ENCODE measurements at places on chromosomes 5 and 9. TPM values are rescaled to one million over a fixed set of nuclear protein-coding genes. Genes with fewer than 3 reads are reported as not detected.

- no peaks in the 10 kb centered on the region for H3K27me3 ChIP-seq
- DNase-seq, result peak; percentile 60
- no peaks in the 10 kb centered on the region for H3K36me3 ChIP-seq
- peak overlapping the region; percentile 80 for H3K27ac ChIP-seq
- H3K4me1 ChIP-seq, result peaks cover 33% of the 10 kb centered on the region
- no peak overlapping the region for H3K4me3 ChIP-seq
Measured at GRCh38 chr9:124267271-124267807, 9.6 kb downstream of the NEK6 start.

DNA sequence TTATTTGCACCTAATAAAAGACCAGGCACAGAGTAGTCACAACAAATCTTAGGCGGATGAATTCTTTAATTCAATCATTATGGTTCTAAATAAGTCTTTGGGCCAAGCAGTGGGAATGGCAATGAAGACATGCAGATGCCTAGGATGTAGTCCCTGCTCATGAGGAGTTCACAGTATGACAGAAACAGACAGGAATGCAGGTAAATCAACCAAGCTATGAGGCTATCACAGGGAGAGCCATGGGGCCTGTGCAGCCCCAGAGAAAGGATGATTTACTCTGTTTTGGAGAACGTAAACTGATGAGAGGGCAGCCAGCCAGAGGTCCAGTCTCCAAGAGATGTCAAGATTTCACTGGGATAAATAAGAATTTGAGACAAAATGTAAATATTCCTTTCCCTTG, 129.4 kb downstream of the TRIM32 start:
- H3K27me3 ChIP-seq, result no peaks in the 10 kb centered on the region
- H3K4me3 ChIP-seq, result no peak overlapping the region
- H3K4me1 ChIP-seq, result no peaks in the 10 kb centered on the region
- DNase-seq, result no peak

- H3K27ac ChIP-seq, result no peak overlapping the region
- no peaks in the 10 kb centered on the region for H3K27me3 ChIP-seq
- peaks cover 84% of the 10 kb centered on the region for H3K36me3 ChIP-seq
- DNase-seq, result no peak
- H3K4me3 ChIP-seq, result no peak overlapping the region
Measured at GRCh38 chr9:89345476-89345875, 27.2 kb downstream of the SECISBP2 start.

- H3K4me3 ChIP-seq, result no peak overlapping the region
- no peak overlapping the region for H3K27ac ChIP-seq
- no peaks in the 10 kb centered on the region for H3K36me3 ChIP-seq
- DNase-seq, result no peak
Measured at GRCh38 chr5:168152660-168153059, 138.8 kb upstream of the WWC1 start.

DNA sequence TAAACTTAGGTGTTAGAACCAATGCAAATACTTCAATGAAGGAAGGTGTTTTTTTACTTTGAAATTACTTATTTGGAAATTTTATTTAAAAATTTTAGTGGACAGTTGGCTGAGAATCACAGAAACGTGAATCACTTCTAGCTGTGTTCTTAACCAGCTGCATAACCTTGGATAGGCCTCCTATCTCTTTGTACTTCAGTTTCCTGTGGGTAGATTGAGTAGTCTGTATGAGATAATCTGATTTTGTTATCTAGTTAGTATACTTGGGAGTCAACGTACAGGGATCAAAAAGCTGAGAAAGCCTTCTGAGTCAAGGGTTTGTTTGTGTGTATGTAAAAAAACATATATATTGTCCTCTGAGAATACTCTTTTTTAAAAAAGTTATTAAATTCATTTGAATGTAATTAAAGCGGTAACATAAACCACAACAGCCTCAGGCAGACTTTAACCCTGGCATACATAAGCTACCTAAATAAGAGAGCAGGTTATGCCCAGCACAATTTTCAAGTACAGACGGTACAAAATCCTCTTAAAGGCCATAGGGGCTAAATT, 38.1 kb upstream of the ZCCHC7 start:
- no peak for DNase-seq
- no peaks in the 10 kb centered on the region for H3K4me1 ChIP-seq
- H3K36me3 ChIP-seq, result peaks cover 12% of the 10 kb centered on the region
- no peaks in the 10 kb centered on the region for H3K27me3 ChIP-seq
- no peak overlapping the region for H3K4me3 ChIP-seq

DNA sequence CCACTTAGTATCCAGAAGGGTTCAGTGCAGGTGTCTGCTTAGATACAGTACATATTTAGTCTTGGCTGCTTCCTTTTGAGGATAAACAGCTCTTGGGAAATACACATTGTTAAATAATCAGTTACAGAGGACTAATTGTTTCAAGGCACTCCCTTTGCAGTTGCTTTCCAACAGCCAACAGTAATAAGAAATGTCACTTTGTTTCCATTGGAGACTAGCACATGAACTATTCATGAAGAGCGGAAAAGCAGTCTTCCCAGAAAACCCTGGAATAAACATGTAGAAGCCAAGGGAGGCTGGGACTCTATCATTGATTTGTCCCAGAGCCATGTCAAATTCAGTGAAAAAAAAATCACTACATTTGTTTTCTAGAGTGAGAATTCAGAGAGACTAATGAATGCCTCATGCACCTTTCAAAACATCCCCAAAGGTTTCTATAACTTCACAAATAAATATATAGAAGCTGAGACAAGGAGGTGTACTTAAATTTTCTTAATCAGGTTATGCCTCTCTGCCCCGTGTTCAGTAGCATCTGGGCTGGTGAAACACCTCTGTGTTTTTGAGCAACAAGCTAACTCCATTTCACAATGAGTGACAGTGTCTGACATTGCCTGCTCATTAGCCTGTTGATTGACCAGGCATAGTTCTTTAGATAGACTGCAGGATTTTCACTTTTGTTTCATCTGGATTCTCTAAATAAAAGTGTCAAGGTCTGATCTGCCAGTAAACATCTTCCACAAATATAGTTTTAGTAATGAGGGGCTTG, 271.5 kb downstream of the ARRDC3 start:
- no peaks in the 10 kb centered on the region for H3K27me3 ChIP-seq
- no peak overlapping the region for H3K4me3 ChIP-seq
- no peak overlapping the region for H3K27ac ChIP-seq

- H3K27me3 ChIP-seq, result no peaks in the 10 kb centered on the region
- H3K27ac ChIP-seq, result no peak overlapping the region
- no peaks in the 10 kb centered on the region for H3K4me1 ChIP-seq
- H3K4me3 ChIP-seq, result no peak overlapping the region
- H3K36me3 ChIP-seq, result no peaks in the 10 kb centered on the region
Measured at GRCh38 chr5:145636371-145636770, 198.8 kb downstream of the PRELID2 start.

- no peak for DNase-seq
- H3K36me3 ChIP-seq, result no peaks in the 10 kb centered on the region
- no peaks in the 10 kb centered on the region for H3K27me3 ChIP-seq
- H3K4me1 ChIP-seq, result peaks cover 12% of the 10 kb centered on the region
- no peak overlapping the region for H3K4me3 ChIP-seq
Measured at GRCh38 chr5:10358999-10359398, 5.5 kb downstream of the MARCHF6 start.

DNA sequence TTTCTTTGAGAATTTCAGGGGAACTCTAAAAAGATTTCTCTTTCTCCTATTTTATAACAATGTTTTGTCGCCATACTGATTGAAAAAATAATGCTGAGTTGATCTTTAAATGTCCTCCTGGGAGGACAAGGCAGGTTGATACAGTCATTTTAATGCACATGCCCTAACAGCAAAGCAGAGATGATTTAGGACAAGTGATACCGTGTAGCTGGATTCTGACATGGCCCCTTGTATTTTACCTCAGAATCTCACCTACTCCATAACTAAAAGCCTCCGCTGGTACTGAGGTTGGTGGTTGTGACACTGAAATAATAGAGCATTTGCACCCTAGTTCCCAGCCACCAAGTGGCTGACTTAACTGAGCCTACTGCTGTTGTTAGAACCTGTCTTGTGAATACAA, 811 bp upstream of the LRRTM2 start:
- H3K27me3 ChIP-seq, result no peaks in the 10 kb centered on the region
- H3K27ac ChIP-seq, result no peak overlapping the region
- DNase-seq, result no peak
- H3K36me3 ChIP-seq, result no peaks in the 10 kb centered on the region

DNA sequence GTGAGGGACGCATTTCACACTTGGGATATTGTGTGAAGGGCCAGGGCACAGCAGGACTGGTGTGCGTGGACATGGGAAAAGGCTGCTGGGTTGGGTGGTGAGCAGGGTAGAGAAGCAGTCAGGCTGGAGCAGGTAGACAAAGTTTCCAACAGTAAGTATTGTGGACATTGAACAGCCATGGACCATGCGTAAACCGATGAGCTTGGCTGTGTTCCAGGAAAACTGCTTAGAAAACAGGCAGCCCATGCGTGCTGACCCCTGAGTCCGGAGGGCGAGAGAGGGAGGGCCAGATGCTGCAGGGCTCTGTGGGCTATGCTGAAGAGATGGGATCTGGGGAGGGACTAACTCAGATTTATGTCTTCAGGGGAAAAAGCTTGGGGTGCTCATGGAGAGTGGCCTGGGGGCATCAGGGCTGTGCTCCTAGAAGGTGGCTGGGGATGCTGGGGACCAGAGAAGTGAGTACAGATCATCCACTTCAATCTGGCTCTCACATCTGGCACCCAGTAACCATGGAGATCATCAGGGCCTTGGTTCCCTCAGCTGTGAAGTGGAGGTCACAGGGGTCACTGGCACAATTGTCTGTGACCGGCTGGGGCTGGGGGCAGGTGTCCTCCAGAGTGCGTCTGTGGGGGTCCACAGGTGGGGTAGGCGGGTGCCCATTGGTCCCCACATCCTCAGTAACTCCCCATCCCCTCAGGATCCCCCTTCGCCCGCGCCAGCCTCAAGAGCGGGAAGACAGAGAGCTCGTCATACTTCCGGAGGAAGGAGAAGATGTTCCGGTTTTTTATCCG, 93.3 kb downstream of the CACNA1B start:
- no peaks in the 10 kb centered on the region for H3K27me3 ChIP-seq
- H3K36me3 ChIP-seq, result no peaks in the 10 kb centered on the region
- no peak overlapping the region for H3K27ac ChIP-seq
- H3K4me3 ChIP-seq, result no peak overlapping the region

DNA sequence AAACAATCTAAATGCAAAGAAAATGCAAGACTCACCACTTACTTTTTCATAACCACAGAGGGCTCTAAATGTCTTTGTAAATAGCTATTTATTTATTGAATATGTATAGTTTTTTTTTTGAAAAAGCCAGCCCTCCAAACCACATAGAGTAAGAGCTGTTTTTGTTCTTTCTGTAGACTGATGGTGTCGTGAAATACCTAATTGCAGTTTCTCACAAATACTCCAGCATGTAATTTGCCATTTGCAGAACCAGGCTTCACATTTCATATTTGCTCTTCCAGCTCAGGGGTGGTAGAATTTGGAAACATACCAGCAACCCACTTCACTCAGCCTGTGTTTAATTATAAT, 159.8 kb downstream of the TMC1 start:
- H3K4me1 ChIP-seq, result no peaks in the 10 kb centered on the region
- no peak for DNase-seq
- H3K4me3 ChIP-seq, result no peak overlapping the region
- no peaks in the 10 kb centered on the region for H3K36me3 ChIP-seq
- H3K27ac ChIP-seq, result no peak overlapping the region

DNA sequence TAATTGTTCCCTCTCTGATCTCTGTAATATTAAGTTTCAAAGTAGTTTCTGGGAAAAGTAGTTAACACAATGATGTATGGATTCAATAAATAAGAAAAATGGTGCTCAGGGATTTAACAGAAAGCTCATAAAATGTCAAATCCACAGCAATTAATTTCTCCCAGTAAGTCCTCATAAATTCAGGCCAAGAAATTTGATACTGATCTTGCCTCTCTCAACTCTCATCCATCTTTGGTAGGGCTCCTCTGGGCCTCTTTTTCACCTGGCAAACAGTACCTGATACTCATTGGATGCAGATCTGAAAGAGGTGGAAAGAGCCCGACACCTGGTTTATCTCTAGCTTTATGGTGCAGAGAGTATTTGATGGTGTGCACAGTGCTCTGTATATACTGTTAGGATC, 106.1 kb downstream of the STK32A start:
- no peak overlapping the region for H3K4me3 ChIP-seq
- no peak overlapping the region for H3K27ac ChIP-seq
- H3K27me3 ChIP-seq, result no peaks in the 10 kb centered on the region
- no peaks in the 10 kb centered on the region for H3K36me3 ChIP-seq
- no peak for DNase-seq

DNA sequence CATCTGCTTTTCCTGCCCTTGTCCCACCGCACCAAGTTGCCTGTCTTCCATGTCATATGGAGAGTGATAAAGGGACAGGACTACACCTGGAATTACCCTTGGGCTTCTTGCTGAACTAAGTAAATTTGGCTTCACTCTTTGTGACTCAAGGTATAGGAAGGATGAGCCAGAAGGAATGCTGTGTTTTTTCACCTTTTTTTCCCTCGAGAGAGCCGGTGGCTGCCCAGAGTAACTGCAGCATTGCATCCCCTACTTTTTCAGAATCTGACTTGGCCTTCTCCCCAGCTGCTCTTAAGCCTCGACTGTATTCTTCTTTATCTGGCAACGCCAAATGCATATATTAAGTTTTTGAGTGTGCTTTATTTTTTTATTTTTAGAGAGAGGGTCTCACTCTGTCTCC, 38.4 kb downstream of the RCL1 start:
- no peak overlapping the region for H3K4me3 ChIP-seq
- DNase-seq, result no peak
- H3K4me1 ChIP-seq, result peaks cover 4% of the 10 kb centered on the region
- H3K36me3 ChIP-seq, result no peaks in the 10 kb centered on the region

DNA sequence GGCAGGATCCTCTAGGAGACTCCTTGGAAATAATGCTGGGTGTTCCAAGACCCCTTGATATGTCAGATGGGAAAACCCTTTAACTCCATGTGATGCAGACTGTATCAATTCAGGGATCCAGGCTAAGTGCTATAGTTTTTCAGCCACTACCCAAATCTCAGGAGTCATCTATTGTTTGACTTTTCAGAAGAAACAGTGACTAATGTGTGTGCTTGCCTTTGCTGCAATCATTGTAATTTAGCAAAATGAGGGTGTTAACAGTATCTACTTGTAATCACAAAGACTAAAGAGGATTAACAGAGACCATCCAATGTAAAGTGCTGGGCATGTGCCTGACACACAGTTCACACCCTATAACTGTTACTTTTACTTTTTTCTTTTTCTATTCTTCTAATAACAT, 309.6 kb upstream of the RFX3 start:
- no peaks in the 10 kb centered on the region for H3K27me3 ChIP-seq
- no peak overlapping the region for H3K4me3 ChIP-seq
- DNase-seq, result no peak
- no peaks in the 10 kb centered on the region for H3K4me1 ChIP-seq
- H3K36me3 ChIP-seq, result no peaks in the 10 kb centered on the region

DNA sequence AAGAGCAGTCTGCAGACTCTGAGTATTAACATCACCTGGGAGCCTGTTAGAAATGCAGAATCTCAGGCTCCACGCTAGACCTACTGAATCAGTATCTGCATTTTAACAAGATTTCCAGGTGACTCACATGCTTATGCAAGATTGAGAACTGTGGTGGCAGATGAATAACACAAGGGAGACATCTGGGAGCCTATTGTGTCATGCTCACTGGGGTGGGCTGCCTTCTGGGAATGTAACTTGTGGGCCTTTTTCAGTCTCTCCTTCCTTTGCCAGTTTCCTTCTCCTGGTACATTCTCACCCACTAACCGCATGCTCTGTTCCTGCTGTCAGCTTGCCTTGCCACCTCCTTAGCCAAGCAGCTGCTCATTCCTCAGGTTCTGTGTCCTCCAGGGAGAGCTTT, 176.6 kb upstream of the C9orf72 start:
- no peaks in the 10 kb centered on the region for H3K36me3 ChIP-seq
- H3K27me3 ChIP-seq, result no peaks in the 10 kb centered on the region
- DNase-seq, result no peak
- H3K27ac ChIP-seq, result no peak overlapping the region

FAT2 gene
- total RNA-seq, result not detected

ENTPD2 gene
- not detected for total RNA-seq

ANGPTL2 gene
- total RNA-seq, result 19.6 TPM

PTCH1 gene
- total RNA-seq, result 25.2 TPM

SH3RF2 gene
- total RNA-seq, result 50.6 TPM

ARL14EPL gene
- total RNA-seq, result not detected

MXD3 gene
- 13.5 TPM for total RNA-seq

SOHLH1 gene
- not detected for total RNA-seq

All from ascending aorta (tissue), 2 donors.